Activated CD4-positive, alpha-beta T cell treated with anti-CD3 and anti-CD28 coated beads for 1 hour (primary cell): ENCODE measurements at places on chromosomes 11 and 22.

GRCh38 chr22:49522582-49523373 is 304.9 kb downstream of the BRD1 start:
- DNase-seq = no peak

- DNase-seq = no peak
Observed at GRCh38 chr11:124380585-124380984, 3.7 kb downstream of the OR8B2 start.

DNA sequence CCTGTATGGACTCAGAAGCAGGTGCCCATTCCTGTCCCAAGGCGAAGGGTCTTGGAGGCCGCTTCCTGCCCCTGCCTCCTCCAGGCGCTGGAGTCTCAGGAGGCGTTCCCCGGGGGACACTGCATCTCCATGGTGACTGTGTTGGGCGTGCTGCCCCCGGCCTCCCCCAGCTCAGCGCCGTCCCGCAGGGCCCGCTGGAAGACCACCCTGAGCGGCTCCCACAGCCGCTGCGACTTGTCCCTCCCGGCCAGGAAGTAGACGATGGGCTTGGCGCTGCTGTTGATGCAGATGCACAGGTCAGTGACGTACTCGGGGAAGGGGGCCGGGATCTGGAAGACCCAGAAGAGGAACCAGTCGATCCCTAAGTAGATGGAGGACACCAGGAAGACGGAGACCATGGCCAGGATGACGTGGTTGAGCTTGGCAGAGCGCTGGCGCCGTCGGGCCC is 7.8 kb downstream of the MRGPRF start:
- DNase-seq = no peak

DNA sequence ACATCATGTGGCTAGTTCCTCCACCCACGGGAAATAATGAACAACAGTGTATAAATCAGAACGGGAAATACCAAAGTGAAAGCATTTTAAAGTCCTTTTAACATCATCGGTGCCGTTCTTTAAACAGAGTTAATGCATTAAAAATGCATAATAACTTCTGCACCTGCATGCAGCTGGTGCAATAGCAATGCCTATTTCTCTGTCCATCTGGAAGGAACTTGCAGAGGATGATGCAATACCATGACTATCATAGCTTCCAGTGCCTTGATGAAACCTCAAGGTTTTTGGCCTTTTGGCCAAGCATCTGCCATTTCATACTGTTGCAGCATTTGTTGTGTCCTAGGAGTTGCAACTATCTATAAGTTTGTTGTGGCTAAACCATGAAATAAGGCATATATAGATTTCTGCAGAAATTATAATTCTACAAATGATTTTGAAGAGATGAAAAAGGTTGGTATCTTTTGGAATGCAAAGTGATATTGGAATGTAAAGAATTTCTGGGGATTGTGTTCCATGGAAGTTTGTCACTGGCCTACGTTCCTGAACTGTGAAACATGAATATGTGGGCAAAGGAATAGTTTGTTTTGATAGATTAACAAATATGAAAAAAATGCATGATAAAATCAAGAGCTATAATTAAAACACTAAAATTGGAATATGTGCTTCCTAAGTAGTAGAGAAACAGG is 9.8 kb upstream of the EIF3F start:
- DNase-seq = no peak

- DNase-seq = no peak
Observed at GRCh38 chr22:23675502-23676415, 15.1 kb upstream of the RGL4 start.

DNA sequence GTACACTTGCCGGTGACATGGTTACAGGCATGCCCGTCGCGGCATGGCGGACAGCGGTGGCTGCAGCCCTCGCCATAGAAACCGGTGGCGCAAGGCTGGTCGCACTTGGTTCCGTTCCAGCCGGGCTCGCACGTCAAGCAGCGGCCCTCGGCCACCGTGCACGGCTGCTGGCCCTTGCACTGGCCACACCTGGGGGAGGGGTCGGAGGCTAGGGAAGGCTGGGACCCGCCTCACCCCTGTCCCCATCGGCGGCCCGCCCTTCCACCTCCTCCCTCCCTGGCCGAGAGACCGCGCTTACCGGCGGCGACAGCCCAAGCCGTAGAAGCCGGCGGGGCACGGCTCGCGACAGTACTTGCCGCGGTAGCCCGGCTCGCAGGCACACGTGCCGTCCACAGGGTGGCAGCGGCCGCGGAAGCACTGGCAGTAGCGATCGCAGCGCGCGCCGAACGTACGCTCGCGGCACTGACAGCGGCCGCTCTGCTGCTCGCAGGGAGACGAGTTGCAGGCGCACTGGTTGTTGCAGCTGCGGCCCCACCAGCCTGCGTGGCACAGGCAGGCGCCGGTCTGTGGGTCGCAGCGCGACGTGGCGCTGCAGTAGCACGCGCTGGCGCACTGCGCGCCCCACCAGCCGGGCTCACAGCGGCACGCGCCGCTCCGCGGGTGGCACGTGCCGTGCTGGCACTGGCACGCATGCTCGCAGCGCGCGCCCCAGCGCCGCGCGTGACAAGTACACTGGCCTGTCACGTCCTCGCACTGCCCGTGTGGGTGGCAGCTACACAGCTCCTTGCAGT is 6.7 kb downstream of the SCARF2 start:
- peak; percentile 49 for DNase-seq

GRCh38 chr11:20161230-20161918 is 1.1 kb upstream of the DBX1 start:
- DNase-seq = no peak

DNA sequence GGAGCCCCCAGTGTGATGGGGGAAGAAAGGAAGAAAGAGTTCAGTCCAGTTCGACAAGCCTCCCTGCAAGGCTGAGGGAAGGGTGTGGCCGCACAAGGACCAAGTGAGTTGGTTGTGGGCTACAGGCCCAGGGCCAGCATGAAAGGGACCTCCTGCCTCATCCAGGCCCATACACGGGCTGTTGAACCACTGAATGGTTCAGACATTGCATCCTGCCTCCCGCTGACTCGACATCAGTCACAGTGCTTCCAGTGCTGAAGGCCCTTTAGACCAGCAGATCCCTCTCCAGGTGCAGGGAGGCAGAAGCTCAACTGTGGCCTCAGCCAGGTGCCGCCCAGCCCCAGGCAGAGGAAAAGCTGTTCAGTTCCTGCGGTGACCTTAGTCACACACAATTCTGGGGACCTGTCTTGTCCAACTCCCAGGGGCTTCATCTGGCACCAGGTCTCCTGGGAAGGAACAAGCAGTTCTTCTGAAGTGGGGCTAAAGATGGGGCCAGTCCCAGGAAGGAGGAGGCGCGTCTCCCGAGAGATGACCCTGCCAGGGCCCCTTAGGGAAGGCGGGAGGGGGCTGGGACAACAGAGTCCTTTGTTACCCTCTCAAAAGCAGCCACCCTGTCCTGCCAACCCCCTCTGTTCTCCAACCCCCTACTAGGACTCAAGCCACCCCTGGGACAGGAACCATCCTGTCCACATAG is 6.6 kb downstream of the ARRB1 start:
- no peak for DNase-seq

DNA sequence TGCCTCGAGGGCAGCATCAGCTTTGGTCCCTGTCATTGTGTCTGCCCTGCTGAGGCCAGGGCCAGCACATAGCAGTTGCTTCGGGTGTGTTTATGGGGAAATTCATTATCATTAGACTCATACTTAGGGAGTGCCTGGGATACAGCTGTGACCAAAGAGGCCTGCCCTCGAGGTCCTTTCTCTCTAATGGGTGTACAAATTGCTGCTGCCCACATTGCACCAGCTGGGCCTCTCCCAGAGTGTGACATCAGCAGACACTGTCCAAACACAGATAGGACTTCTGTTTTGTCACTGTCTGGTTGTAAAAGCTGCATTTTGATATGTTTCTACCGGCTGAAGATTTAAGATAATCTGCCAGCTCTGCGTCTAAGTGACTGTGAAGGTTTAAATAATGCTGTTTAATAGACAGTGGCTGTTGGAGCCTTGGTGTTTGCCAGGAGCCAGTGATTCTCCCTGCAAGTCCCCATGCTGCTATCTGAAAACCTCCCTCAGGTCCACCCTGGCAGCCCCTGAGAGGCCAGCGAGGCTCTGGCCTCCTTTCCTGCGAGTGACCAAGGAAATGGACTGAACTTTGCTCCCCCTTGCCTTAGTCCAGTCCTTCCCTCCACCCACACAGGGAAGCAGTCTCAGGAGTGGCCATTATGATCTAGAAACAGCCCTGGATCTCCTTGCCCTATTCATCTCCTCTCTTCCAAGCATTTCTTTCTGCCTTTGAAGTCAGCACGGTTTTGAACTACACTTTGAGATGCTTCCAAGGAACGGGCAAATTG is 505.2 kb downstream of the TBC1D22A start:
- no peak for DNase-seq

DNA sequence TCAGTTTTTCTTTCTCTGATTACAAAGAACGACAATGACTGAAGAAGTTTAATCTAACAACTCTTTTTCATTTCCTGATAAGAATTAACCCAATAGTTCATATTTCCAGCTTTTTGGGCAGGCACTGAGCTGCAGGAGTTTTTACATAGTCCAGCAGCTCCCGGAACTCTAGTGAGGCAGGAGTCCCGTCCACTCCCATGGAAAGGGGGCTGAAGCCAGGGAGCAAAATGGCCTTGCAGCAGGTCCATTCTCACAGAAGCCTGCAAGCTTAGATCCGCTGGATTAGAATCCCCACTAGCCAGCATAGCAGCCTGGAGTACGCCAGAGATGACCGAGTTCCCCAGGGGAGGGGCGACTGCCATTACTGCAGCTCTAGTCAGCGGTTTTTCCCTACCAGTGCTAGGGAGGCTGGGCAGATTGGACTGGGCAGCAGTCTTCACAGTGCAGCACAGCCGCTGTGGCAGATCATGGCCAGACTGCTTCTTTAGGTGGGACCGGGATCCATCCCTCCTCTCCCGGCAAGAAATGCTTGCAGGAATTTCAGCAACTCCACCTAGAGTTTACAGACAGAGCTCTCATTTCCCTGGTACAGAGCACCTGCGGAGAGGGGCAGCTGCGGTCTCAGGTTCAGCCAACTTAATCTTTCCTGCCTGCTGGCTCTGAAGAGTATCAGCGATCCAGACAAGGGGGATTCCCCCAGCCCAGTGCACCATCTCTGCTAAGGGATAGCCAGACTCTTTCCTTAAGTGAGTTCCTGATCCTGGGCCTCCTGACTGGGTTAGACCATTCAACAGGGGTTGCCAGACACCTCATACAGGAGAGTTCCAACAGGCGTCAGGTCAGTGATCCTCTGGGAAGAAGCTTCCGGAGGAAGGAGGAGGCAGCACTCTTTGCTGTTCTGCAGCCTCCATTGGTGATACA is 742 bp upstream of the CASP4 start:
- DNase-seq = no peak

GRCh38 chr11:86802601-86803051 is 2.3 kb downstream of the PRSS23 start:
- DNase-seq = no peak

DNA sequence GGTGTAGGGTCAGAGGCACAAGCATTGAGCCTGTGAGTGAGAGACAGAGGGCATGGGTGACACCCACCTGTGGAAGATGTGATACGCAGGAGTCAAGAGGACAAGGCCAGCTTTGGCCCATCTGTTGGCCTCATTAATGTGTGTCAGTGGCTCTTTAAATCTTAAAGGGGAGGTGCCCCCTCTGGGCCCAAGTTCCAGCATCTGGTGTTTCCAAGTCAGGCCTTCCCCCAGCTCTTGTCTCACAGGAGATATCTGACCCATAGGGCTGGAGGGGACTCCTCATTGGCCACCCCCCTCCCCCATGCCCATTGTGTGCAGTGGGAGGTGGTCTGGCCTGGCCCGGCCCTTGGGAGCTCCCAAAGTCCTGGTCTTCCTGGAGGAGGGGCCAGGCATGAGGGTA is 8.9 kb downstream of the KCNK7 start:
- DNase-seq = no peak

DNA sequence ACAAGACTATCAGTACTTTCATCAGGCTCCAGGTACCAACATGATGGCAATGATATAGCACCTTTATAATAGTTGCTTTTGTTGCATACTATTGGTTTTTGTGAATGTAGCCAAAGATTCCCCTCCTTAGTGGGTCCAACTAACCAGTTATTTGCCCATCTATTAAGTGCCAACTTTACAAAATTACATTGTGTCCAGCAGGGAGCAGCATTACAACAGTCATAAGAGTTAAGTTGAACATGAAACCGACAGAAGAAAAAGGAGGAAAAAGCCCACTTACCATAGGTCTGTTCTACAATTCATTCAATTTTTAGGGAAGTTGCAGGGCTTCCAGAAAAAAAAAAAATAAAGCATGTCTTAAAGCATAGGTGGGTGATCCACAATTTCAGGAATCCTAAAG is 21.6 kb downstream of the IMMP1L start:
- DNase-seq = no peak

DNA sequence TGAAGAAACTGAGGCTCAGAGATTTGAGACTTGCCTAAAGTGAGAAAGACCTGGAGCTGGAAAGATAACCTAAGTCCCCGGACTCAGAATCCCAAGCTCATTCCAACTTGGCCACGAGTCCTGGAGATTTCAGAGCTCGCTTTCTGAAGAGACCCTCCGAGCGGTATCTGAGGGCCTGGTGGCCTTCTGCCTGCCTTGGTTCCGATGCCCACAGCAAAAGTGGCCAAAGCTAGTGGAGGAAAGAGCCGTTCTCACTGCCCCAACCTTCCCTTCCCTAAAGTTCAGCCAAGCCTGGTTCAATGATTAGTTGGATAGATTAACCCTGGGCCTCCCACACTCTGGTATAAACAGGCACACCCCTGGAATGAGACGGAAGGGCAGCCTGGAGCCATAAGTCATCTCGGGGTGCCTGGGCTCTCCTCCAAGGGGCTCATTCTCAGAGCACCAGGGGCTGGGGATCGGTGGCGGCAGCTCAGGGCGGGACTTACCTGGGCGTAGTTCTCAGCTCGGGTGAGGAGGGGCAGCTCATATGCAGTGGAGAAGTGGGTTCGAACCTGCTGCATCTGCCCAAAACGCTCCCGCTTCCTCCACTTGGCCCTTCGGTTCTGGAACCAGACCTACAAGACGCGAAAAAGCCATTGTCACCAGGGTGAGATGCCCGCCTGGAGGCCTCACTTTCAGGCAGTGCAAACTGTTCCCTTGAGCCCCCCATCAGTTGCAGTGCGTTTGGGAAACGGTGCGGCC is 42.8 kb downstream of the ALX4 start:
- DNase-seq = no peak

GRCh38 chr22:24181996-24182899 is 961 bp downstream of the SUSD2 start:
- DNase-seq = no peak

- DNase-seq = no peak
Observed at GRCh38 chr11:124893781-124894401, 3.8 kb downstream of the ROBO4 start.

GRCh38 chr11:87063982-87064381 is 26.2 kb downstream of the TMEM135 start:
- no peak for DNase-seq

DNA sequence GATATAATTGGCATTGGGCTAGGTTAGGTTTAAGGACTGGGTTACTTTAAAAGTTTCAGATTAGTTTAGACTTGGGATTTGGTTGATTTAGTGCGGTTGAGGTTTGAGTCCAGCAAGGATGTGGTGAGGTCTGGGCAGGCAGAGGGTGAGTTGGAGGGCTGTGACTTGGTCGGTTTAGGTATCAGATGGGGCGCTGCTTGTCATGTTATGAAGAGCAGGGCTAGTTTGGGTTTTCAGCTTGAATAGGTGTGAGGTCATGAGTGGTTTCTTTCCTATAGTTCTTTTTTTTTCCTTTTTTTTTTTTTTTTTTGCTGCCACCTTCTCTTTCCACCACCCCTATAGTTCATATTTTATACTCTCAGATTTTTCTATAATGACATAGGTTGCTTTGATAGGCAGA is 4.8 kb downstream of the CLCF1 start:
- DNase-seq = no peak
